ENCODE measurements at places on chromosomes 3 and 15.

GRCh38 chr3:74273091-74273490, 341.4 kb downstream of the CNTN3 start:
- DNase-seq, result no peak

DNA sequence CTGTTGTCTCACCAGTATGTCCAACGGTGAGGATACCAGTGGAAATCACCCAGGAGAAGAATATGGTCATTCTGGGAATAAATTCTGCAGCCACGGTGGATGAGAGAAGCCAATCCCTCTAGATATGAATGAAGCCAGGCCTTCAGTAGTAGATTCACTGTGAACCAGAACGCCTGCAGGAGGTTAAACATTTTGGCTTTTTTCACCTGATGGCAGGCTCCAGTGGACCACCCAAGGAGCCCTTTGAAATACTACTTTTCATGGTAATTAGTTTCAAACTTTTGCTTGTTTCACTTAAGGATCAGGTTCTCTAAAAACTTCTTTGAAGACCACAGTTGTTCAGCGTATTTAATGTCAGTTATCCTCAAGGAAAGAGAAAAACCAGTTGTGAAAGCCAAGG, 353.4 kb downstream of the RORA start:
- DNase-seq, result no peak

DNA sequence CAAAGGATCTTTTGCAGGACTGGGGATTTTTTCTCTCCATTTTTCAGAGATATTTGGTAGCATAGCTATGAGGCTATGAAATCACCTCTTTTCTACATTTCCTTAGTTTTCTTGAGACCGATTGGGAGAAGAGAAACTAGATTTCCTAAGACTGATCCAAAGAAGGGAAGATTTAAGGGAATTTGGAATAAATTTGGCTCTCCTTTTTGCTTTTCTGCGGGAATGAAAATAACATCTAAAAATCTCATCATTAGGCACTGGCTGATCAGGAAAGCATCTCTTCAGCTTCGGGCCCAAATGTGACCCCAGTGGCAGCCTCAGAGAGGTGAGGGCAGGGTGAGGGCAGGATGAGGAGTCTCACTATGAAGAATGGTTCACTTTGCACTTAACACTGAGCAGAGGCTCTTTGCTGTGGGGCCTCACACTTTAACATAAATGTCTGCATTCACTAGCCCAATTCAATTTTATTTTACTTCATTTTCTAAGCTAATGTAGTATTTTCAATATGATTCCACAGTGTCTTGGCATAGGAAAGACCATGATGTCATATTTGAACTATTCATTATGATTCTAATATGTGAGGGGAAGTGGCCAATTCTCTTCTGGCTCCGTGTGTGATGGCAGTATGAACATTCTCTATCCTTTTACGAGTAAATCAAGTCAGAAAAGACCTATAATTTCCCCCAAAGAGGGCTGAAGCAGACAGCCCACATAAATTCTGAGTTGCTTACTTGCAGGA, 193.2 kb downstream of the MEX3B start:
- no peak for DNase-seq

DNA sequence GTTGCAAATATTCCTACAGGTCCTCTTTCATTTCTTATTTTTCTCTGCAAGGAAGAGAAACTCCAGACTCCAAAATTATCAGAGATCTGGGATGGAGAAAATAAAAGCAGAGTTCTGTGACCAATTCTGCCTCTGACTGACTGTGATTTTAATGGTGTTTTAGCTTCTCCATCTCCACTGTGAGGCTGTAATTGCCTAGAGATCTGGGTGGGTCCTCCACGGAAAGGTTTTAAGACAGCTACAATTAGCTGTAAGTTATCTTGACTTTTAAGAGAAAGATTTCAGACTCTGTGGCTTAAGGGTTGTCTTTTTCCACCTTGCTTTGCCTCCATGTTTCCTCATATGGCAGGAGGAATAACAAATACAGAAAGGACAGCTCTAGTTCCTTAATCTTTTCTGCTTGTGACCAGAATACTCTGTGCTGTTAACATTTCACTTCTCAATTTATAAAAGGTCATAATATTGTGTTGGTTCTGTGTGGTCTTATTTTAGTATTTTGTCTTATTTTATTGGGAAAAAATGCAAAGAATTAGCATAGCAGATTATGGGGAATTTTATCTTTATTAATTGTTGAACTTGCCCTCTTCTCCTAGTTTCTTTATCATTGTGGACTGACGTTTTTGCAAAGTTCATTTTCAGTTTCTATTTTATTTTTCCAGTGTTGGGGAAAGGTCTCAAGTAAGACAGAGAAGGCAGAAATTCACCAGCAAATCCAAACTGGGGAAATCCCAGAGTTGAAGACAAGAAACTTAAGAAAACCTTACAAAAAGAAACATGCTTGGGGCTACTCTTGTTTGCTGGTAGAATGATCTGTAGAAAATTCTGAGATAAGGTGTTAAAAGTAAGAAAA, 157.9 kb downstream of the RAP2B start:
- no peak for DNase-seq

DNA sequence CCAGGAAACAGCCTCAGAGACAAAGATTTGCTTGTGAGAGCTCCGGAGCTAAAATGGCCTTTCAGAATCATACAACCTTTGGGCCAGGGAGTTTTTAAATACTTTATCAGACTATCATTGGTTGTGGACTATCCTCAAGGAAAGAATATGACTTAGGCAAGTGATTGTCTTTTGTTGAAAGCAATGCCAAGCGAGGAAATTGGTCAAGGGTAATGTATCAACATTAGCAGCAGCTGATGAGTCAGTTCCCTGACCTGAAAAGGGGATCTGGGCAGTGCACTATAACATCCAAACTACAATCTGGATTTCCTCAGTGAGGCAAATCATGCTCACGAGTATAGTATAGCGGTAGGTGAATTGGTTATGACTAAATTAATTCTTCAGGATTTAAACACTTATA, 303.6 kb downstream of the LSAMP start:
- peak; percentile 44 for DNase-seq

DNA sequence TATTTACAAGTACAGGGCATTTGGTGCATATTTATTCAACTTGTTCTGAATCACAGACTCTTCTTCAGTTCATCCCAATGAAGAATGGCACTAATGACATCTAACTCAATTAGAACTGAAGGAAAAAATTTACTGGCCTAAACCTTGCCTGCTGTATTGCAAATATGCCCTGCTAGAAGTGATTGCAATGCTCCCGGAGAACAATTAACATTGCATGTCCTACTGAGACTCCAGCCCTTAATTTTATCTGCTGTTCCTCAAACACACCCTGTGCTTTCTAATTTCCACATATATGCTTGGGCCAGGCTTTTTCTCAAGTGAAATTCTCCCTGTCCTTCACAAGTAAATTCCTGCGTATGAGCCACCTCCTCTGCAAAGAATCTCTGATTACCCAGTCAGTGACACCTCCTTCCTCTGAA, 8.3 kb downstream of the ACKR4 start:
- DNase-seq, result no peak

DNA sequence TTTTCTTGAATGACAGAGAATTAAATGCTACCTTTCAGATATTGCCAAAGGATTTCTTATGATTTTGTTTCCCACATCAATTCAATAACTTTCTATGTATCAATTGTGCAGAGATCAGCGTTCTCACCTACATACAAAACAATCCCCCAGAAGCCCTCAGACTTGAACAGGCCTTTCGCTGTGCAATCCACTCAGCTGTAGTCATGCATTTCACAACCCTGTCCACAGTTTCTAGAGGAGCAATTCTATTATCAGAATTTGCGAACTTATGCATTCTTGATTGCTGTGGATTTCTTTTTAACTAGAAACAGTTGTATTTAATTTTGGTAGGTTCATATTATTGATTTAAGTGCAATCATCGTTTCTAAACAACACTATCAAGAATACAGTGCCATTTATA, 13.7 kb upstream of the ALCAM start:
- DNase-seq, result no peak

- DNase-seq, result no peak
These were observed 52.9 kb downstream of the BFSP2 start for GRCh38 chr3:133452641-133453319.

- DNase-seq, result no peak
These were observed 47.2 kb downstream of the TTC23 start for GRCh38 chr15:99202176-99202552.
